ENCODE measurements at places on chromosomes 11 and 22.

DNA sequence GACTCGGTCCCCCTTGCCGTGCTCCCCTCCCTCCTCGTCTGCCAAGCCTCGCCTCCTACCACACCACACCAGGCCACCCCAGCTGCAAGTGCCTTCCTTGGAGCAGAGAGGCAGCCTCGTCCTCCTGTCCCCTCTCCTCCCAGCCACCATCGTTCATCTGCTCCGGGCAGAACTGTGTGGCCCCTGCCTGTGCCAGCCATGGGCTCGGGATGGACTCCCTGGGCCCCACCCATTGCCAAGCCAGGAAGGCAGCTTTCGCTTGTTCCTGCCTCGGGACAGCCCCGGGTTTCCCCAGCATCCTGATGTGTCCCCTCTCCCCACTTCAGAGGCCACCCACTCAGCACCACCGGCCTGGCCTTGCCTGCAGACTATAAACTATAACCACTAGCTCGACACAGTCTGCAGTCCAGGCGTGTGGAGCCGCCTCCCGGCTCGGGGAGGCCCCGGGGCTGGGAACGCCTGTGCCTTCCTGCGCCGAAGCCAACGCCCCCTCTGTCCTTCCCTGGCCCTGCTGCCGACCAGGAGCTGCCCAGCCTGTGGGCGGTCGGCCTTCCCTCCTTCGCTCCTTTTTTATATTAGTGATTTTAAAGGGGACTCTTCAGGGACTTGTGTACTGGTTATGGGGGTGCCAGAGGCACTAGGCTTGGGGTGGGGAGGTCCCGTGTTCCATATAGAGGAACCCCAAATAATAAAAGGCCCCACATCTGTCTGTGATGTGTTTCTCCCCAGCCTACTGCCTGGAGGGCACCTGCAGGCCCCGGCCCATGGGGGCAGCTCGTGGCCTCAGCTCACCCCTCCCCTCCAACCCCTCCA lies 29.8 kb downstream of the CAPN1 start:
- no peak for DNase-seq

- DNase-seq, result no peak
These were observed 2.9 kb downstream of the MMP7 start for GRCh38 chr11:102527684-102528083.

GRCh38 chr11:11029027-11029426 lies 171.2 kb upstream of the ZBED5 start:
- no peak for DNase-seq

- DNase-seq, result no peak
These were observed 122.3 kb upstream of the BID start for GRCh38 chr22:17896586-17896985.

GRCh38 chr11:21650961-21651360 lies 541.9 kb upstream of the ANO5 start:
- no peak for DNase-seq

DNA sequence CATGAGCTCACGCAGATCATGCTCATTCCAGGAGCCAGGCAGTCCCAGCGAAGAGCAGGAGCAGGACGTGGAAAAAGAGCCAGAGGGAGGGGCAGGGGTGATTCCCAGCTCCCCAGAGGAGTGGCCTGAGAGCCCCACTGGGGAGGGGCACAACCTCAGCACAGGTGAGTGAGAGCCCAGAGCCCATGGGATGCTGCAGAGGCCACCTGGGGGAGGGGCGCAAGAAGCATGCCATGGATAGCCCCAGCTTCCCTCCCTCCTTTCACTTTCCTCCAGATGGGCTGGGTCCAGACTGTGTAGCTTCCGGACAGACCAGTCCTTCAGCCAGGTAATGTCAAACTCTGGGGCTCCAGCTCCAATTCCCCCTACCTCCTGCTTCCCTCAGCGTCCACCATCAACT lies 6.2 kb downstream of the SMTNL1 start:
- DNase-seq, result no peak

DNA sequence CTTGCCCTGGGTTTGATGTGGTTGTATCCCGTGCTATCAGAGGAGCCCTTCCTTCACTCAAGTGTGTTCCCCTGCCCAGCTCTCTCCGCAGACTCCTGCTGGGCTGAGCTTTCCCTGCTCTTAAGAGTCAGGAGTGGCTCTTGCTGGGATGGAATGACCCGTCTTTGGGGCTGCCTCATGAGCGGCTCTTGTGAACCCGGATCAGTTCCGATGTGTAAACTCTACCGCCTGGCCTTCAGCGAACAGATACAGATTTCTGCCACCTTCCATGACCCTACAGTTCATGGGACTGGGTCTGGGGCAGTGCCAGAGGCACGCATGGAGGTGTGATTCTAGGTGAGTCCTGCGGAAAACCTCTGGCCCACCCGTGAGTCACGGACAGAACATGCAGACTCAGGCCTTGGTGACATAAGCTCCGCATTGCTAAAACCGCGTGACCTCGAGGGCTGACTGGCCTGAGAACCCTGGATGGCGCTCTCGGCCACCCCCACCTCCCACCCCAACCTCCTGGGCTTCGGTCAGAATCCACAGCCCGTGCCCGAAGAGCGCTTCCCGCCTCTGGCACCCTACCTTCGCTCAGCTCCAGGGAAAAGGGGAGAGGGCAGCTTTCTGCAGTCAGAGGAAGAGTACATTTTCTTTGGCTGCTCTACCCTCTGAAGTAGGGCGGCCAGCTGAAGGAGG lies 1.3 kb upstream of the ZBTB16 start:
- no peak for DNase-seq

DNA sequence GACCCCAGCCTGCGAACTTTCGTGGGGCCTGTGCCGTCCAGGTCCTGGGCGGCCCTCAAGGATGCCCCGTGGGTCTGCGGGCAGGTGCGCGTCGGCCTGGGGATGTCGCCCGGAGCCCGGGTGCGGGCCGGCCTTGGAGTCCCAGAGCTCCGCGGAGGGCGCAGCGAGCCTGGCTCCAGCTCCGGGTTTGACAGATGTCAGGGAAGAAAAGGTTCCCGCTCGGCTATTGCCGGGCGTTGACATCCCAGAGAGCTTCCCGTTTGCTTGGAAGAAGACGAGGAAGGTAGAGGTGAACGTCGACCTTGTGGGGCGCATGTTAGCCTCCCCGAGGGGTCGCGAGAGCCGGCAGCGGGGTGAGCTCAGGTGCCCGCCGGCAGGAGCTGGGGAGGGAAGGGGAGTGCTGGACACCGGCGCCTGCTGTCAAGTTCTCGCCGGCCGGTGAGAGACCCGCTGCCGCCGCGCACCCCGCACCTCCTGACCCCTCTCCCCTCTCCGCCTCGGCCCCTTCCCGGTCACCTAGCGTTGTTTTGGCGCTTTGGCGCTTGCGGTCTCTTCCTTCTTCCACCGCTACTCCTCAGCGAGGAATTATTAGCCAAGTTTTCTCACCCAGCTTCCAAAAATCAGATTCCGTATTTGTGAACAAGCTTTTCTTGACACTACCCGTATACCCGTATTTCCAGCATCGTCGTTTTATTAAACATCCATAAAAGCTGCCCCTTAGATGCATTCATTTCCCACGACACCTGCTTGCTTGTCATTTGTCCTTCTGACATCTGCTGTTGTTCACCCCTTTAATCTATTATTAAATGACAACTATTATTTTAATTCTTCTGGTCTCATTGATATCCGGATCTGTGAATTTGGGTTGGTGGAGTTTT lies 1.3 kb downstream of the BMAL1 start:
- DNase-seq, result no peak

Measured in stimulated activated CD8-positive, alpha-beta memory T cell treated with anti-CD3 and anti-CD28 coated beads, Interleukin-15, amount 100 ng/mL, for 24 hours (primary cell).